ENCODE measurements at places on chromosomes 16 and 17.

GRCh38 chr17:14150619-14151018 is 81.3 kb downstream of the COX10 start:
- no peak for DNase-seq

GRCh38 chr17:44872131-44872768 is 24.6 kb downstream of the HIGD1B start:
- no peak for DNase-seq

- DNase-seq = no peak
These were observed 7.5 kb upstream of the KCNJ12 start for GRCh38 chr17:21368545-21369246.

DNA sequence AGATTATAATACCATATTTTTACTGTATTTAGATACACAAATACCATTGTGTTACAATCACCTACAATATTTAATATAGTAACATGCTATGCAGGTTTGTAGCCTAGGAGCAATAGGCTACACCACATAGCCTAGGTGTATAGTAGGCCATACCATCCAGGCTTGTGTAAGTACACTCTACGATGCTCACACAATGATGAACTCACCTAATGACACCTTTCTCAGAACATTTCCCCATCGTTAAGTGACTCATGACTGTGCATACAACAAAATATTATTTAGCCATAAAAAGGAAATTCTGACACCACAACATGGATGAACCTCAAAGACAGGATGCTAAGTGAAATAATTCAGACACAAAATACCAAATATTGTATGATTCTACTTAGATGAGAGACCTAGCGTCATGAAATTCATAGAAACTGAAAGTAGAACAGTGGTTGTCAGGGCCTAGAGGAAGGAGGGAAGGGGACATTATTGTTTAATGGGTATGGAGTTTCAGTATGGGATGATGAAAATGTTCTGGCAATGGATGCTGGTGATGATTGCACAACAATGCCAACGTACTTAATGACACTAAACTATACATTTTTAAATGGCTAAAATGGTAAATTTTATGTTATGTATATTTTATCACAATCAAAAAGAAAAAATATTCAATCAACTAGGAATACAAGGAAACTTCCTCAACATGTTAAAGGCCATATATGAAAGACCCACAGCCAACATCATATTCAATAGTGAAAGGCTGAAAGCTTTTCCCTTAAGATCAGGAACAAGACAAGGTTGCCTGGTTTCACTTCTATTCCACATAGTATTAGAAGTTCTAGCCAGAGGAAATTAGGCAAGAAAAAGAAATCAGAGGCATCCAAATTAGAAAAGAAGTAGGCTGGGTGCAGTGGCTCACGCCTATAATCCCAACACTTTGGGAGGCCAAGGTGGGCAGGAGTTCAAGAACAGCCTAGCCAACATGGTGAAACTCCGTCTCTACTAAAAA is 5.9 kb upstream of the C16orf87 start:
- DNase-seq = no peak

- DNase-seq = no peak
These were observed 14.2 kb downstream of the SLC47A2 start for GRCh38 chr17:19702217-19702641.

DNA sequence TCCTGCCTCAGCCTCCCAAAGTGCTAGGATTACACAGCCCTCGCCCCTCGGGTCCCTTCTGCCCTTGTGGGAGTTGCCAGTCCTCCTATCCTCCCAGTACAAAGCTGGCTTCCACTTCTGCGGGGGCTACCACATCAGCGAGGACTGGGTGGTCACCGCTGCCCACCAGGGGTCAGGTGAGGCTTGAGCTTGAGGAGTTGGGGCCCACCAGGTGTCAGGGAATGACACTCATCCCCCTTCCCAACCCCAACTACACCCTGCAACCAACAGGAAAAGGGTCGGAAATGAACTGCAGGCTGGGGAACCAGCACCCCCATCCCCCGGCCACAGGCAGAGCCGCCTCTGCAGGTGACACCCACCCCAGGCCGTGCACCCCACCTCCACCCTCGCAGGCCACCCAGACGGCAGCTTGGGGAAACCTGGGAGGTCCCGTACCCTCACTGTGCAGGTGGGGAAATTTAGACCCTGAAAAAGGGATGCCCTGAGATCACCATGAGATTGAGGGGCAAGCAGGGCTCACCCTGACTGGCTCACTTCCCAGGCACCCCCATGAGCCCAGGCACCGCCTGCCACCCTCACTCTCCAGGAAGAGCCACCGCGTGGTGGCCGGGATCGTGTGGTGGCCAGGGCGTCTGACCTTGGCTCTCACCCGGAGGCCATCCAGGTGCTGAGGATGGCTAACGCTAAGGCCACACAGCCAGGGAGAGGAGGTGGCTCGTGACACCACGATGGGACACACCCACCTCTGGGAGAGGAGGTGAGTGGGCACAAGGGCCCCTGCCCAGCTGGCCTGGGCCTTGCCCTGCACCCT is 8.0 kb downstream of the CTRB1 start:
- no peak for DNase-seq

- no peak for DNase-seq
These were observed at the start of gene SCIMP for GRCh38 chr17:5234645-5235576. Gene SCIMP (minus strand): TSS chr17:5234860. CDS start chr17:5234755, 105 bp downstream.

- no peak for DNase-seq
These were observed 19.7 kb downstream of the MEAK7 start for GRCh38 chr16:84484579-84485254.

GRCh38 chr17:40648384-40648968 is 858 bp upstream of the SMARCE1 start:
- DNase-seq = no peak

GRCh38 chr16:85544016-85544415 is 69.1 kb upstream of the GSE1 start:
- DNase-seq = no peak

GRCh38 chr17:36608280-36608679 is 6.9 kb downstream of the MRM1 start:
- no peak for DNase-seq

DNA sequence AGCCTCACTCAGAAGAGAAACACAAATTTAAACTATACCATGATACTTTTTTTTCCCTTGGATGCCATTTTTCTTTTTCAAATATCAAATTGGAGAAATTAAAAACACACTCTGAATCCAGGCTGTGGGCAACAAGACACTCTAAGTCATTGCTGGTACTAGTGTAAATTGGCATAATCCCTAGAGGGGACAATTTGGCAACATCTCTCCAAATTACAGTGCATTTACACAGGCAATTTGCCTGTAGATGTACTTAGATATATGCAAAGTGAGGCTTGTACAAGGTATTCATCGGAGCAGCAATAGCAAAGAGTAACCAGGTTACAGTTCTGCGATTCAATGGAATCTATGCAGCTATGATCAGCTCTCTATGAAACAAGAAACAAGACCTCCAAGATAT is 6.7 kb upstream of the GUCY2D start:
- no peak for DNase-seq

- DNase-seq = no peak
These were observed 240.0 kb downstream of the NTN1 start for GRCh38 chr17:9261081-9262012.

All from stimulated activated CD4-positive, alpha-beta T cell treated with anti-CD3 and anti-CD28 coated beads, Interleukin-2, amount 100 ng/mL, for 4 hours (primary cell).